Inflammatory macrophage treated with lipopolysaccharide for 1 hour (primary cell): ENCODE measurements at places on chromosomes 4 and X.

DNA sequence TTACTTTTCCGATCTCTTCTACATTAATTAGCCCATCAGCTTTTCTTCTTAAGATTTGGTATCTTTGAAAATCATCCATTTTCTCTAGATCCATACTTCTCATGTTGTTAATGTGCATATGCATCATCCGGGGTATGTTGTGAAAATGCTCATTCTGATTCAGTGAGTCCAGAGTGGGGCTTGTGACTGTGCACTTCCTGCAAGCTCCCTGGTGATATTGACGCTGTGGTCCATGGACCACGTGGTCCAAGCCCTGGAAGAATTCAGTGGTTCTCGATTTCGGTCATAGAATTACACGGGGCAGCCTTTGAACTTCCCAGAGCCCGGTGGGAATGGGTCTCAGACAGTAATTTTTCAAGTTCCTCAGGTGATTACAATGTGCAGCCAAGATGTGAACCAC, 69.8 kb downstream of the ZFX start:
- DNase-seq, result no peak

- DNase-seq, result no peak
Measured at GRCh38 chrX:99603091-99603814, 806.8 kb downstream of the PCDH19 start.

GRCh38 chrX:95893636-95894035, 791.0 kb upstream of the DIAPH2 start:
- DNase-seq, result no peak

DNA sequence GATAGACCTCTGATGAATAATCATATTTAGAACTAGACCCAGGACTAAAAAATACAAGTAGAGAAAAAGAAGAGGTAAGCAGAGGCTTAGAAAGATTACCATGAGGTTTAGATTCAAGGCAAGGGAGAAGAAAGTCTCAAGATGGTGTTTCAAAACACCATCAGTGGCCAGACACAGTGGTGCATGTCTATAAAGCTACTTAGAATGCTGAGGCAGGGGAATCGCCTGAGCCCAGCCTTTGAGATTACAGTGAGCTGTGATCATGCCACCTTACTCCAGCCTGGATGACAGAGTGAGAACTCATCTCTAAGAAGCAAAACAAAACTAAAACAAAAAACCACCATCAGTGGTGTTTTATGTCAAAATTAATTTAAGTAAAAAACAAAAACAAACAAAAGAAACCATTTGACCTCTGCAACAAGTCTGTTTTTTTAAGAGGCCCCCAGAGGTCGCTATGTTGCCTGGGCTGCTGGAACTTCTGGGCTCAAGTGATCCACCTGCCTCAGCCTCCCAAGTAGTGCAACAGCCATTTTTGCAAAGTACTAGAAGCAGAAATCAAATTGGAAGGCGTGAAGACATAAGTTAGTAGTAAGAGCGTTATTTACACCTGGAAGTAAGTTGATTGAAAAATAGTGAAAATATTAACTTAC, 784.3 kb downstream of the ADGRL3 start:
- DNase-seq, result no peak

DNA sequence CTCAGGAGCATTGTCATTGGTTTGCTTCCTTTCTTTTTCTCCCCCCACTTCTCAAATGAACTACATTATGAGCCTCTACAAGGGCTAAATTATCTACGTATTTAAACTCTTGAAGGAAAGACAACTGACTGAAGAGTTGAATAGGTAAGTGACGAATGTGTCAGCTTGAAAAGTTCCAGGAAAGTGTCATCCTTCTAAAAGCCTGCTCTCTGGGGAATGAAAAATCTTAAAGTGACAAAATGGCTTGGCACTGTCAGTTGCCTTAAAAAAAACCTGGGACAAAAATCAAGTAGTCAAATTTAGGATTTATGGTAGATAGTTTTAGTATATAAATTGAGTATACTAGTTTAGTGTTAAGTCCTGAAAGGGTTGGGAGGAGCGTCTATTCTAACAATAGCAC, 173.9 kb upstream of the NDP start:
- no peak for DNase-seq

GRCh38 chr4:2066571-2067445, 7.7 kb downstream of the NAT8L start:
- no peak for DNase-seq
